Activated B cell treated with CpG ODN at 0.5 μM for 24 hours (primary cell): ENCODE measurements at places on chromosomes 5 and 9.

GRCh38 chr9:69204849-69205248 lies 30.8 kb downstream of the TJP2 start:
- DNase-seq, result no peak

DNA sequence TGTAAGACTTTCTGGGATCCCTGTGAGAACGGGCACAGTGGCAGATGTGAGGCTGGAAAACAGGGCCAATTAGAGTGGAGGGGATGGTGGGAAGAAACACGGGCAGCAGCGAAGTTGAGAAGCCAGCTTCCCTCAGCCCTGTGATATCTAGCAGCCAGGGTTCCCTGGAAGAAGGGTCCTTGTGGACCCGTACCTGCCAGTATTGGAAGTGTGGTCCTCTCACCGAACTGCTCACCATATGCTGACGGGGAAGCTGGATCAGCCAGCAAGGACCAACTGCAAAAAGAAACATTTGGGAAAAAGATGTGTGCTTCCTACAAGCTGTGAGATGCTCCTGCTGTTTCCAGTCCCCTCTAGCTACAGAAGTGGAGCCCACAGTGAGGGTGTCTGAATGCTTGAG lies 13.6 kb downstream of the CKMT2 start:
- DNase-seq, result no peak

- no peak for DNase-seq
These were observed 244.2 kb upstream of the PIK3R1 start for GRCh38 chr5:67971223-67971830.

DNA sequence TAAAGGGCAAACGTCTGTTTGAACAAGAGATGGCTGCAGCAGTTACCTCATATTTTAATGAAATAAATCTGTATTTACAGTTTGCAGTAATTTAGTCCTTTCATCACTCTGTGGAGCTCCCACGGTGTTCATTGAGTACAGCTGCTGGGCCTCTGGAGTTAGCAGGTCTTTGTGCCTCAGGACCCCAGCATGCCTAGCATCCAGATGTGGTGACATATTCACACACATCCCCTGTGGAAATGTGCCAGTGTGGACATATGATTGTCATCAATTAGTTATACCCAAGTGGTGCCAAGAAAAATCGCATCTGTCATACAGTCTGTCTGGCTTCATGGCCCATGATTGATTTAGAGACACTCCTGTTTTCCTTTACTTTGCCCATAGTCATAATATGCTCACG lies 77.3 kb downstream of the NNT start:
- DNase-seq, result no peak

DNA sequence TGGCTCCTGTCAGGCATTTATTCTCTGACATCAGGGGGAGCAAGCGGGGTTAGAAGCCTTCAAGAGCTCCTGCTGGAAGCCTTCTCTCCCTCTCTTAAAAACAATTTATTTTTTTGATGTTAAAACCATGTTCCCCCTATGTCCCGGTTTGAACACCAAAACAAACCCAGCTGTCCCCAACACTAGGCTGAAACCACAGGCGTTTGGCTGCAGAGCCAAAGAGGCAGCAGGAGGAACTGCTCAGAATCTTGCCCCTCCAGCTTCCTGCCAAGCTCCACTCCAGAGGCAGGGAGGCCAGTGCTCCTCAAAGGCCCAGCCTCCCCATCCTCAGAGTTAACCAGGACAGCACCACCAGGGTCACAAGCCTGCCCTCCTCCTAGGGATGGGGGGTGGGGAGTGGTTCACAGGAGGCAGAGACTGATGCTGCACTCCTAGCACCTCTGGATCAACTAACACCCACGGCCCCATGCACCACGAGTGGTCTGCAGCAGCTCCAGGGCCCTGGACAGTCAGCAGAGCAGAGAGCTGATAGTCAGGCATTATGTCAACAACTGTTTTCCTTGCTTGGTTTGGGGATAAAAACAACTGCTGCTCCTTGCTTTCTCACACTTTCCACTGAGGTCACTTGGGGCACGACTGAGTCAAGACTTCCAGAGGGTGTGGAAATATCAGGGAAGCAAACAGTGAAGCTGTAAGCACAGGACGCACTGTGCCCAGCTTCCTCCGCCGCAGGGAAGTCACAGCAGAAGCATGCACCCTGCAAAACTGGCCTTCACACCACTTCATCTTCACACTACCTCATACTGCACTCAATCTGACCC lies 96.5 kb upstream of the ADRA1B start:
- DNase-seq, result no peak

DNA sequence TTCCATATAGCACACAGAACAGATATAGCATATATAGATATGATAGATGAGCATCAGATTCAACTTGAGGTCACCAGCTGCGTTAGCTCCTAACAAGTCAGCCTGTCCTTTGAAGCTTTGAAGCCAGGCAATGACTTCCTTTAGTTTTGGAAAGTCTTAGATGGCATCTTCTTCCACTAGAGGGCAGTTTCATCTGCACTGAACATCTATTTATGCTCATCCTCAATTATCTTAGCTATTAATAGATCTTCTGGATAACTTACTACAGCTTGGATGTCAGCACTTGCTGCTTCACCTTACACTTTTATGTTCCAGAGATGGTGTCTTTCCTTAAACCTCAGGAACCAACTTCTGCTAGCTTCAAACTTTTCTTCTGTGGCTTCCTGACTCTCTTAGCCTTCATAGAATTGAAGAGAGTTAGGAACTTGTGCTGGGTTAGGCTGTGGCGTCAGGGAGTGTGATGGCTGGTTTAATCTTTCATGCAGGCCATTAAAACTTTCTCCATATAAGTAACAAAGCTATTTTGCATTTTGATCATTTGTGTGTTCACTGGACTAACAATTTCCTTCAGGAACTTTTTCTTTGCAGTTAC lies 1401.4 kb downstream of the EFNA5 start:
- DNase-seq, result no peak

GRCh38 chr9:137009938-137010732 lies 13.8 kb upstream of the CLIC3 start:
- no peak for DNase-seq

DNA sequence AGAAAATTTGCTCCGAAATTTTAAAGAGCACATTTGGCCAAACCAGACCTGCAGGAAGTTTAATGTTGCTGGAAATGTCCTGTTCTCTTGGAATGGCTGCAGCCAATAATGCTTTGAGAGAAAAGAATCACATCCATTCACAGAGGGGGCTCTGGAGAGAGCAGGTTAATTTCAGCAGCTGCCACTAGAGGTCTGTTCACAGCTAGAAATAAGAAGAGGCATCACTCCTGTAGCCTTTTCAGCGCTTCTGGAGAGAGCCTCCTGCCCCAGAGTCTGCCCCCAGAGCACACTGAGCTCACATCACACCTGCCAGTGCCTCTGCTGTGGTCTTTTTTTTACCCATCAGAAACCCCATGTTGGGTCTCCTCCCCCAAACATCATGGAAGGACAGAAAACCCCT lies 124.8 kb upstream of the RAD23B start:
- DNase-seq, result no peak

DNA sequence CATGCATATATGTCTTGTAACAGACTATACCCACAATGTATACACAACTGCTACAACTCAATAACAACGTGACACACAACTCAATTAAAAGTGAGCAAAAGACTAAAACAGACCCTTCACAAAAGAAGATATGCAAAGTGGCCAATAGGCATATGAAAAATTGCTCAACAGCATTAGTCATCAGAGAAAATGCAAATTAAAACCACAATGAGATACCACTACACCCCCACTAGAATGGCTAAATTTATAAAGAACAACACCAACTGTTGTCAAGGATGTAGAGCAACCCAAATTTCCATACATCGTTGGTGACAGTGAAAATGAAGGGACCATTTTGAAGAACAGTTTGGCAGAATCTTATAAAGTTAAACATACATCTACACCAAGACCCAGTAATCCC lies 38.9 kb downstream of the GABRB2 start:
- no peak for DNase-seq

DNA sequence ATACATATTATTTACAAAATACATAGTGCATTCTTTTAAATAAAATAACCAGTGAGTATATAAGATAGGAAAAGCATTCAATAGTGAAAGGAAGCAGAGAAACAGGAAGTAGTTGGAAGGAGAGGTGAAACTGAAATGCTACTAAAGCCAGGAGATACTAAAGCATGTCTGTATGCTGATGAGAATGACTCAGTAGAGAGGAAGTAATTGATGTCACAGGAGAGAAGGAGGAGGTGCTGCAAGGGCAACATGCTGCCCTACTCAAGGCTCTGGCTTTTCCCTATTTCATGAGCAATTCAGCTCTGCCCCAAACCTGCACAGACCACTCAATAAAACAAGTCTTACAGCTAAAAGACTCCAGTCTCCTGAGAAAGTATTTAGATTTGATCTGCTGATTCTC lies 108.5 kb upstream of the TXNDC8 start:
- no peak for DNase-seq

DNA sequence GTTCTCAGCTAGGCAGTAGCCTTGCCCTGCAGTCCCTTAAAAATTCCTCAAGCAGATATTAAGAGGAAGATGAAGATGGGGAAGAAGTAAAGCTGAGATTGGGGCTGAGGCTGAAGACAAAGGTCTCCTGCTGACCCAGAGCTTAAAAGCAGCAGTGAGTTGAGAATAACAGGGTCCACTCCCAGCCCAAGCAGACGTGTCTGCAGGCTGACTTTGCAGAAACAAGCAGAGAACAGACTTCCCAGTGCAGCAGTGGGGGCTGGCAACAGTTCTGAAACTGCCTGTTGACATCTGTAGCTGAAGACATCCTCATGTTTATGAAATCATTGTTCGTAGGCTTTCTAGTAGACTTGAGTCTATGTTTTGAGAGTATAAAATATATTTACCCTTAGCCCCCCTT lies 1.1 kb downstream of the CTXN3 start:
- DNase-seq, result no peak

DNA sequence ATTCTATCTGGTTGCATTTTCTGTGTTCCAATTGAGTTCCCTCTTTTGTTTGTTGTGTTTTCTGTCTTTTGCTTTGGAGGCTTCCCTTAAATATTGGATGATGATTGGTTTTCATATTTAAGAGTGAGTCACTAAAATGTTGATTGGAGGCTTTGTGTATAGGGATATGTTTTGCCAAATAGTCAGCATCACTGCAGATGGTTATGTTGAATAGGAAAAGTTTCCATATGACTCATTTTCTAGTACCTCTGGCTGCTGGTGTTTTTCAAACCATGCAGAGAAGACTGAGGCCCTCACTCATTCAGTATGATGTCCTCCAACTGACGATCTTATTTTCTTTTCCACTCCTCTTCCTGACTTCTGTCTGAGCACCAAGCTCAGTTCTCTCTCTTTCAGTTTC lies 1290.0 kb downstream of the EFNA5 start:
- DNase-seq, result no peak

GRCh38 chr5:58156973-58157701 lies 302.7 kb downstream of the PLK2 start:
- DNase-seq, result no peak

GRCh38 chr5:143986516-143987212 lies 174.7 kb downstream of the HMHB1 start:
- DNase-seq, result no peak
